Right hindlimb (tissue), 1 donor: ENCODE measurements at places on chromosomes 7 and 10.

DNA sequence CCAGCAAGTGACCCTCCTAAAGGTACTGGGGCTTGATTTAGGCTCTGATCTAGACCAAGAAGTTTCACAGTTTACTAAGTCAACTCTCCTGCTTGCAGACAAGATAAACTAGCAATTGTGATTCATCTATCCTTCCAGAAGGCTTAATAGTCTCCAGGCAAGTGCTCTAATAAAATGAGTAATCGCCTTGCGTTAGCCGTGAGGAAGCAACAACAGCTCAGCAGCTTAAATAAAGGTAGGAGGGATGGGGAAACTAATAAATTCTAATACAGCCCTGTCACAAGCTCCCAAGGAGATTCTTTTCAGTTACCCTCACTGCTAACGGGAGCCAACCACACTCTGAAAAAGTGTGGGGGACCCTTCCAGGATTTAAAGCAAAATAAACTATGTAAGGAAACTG is 48.4 kb downstream of the FRMD4A start:
- DNase-seq: no peak

DNA sequence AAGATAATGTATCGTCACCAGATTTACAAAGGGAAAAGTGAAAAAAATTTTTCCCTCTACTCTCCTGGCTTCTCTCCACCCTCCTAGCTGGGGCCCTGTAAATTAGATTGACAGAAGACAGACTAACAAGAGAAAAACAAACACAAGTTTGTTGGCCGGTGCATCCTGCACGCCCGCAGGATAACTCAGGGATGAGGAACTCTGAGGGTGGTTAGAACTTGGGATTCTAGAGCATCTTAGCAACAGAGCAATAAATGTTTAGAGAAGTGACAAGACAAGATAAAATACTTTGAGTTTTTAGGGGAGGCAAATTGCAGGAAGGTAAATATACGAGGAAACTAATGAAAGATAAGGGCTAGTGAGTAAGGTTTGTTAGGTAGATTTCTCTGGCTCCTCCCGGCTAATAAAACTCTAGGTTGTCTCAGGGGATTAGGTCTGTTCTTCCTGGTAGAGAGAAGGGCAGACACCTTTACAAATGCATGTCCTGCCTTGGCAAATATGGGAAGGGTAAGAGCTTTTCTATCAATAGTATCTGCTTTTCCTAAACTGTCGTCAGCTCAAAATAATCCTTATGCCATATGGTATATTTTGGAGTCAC is 4.3 kb upstream of the UCN3 start:
- no peak for DNase-seq

DNA sequence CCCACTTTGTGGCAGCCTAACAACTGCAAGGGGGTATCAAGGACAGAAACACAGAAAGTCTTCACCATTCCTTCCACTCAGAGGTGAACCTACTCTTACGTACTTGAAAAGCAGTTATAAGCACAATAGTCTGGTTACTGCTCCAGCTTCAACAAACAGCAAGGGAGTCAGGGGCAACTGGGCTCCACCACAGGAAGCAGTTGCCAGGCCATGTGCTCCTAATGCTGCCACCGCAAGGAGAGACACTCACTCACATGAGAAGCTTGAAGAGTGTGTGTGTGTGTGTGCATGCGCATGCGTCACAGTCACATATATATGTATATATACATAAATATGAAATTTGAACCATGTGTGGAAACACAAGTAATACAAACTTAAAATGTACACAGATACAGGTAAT is 65.5 kb downstream of the GRB10 start:
- DNase-seq: no peak

GRCh38 chr7:36198854-36199266 is 45.8 kb downstream of the EEPD1 start:
- DNase-seq: no peak
